NCI-H226 (cell line): ENCODE measurements at places on chromosomes 12 and 14.

GRCh38 chr14:21098076-21098891 lies at the start of gene ZNF219:
ZNF219 (minus strand) TSS chr14:21098655; CDS start chr14:21093591, 5,064 bp downstream.
- DNase-seq: peak; percentile 64

- peak; percentile 64 for DNase-seq
Measured at GRCh38 chr12:90024262-90024661, 315.6 kb upstream of the ATP2B1 start.

GRCh38 chr12:132395192-132395907 lies 66.0 kb upstream of the GALNT9 start:
- DNase-seq: no peak

GRCh38 chr12:129378496-129378895 lies 525.2 kb downstream of the GLT1D1 start:
- DNase-seq: no peak

GRCh38 chr12:97375310-97375709 lies 87.3 kb upstream of the RMST start:
- DNase-seq: no peak

DNA sequence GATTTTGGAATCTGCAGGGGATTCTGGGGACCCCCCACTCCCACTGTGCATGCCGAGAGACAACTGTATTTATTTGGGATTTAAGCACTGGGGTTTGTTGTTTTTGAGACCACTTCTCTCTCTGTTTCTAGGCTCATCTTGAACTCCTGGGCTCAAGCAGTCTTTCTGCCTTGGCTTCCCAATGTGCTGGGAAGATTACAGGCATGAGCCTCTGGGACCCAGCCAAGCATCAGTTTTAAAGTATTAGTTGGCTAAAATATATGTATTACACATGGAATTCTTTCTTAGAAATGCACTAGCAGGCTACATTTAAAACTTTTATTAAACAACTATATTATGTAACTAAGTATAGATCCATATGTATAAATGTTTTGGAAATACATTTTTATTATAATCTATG lies 78.3 kb downstream of the AEBP2 start:
- DNase-seq: no peak

DNA sequence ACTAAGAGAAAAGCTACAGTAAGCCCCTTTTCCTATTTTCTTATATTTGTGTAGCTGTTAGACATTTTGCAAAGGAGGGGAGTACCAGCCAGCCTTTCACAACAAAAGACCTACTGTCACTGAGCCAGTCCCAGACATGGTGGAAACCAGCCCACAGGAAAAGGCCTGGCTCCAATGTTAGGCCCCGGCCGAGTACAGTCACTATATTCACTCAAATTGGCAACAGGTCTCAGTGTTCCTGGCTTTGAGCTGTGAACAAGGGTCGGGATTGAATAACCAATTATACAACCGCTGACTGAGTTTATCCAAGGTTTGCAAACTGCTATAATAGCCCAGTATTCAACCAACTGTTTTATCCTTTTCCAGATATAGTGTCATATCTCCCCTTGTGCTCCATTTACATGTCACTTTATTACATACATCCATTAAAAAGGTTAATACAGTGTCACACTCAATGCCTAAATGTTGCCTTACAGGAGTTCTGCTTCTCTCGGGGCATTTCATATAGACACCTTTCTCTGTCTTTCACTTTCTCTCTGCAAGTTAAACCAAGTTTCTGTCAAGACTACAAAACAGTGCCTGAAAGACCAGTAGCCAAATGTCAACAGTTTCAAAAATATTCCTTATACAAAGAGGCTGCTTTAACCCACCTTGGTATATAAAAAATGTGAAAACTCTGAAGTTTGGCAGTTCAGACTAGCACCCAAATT lies 178.1 kb downstream of the SOX5 start:
- no peak for DNase-seq

DNA sequence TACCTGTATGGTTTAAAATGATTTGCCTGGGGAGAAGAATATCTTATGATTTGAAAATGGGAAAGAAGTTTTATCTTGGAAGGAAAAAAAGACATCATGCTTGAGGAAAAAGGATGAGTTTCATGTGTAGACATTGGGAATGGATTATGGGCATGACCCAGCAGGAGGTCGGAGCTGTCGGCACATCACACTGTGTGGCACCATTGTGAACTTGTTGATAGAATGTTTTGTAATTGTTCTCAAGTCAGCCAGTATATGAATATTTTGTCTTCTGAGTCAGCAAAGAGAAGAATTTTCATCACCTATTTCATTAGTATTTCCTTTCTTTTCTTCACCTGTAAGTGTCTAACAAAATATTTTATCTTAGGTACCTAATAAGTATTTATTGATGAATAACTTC lies 60.0 kb upstream of the HMGA2 start:
- no peak for DNase-seq

DNA sequence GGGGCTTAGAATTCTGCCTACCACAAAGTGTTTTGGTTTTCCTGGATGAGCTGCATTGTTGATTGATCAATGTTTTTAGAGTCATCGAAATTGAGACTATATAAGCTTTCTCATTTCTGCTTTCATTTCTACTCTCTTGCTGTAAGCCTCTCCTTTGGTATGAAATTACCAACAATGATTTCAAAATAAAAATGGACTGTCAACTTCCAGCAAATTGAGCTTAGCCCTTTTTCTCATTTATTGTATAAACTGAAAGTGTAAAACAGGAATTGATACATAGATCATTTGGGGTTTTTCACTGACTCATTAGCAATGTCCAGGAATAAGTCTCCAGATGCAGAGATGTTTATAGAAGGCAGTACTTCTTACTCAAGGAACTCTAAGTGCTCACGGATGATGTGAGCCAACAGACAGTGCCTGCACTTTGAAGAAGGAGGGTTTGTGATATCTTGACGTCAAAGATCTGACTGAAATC lies 20.0 kb upstream of the PCNX1 start:
- no peak for DNase-seq

- DNase-seq: peak; percentile 86
Measured at GRCh38 chr12:68406134-68406576, 74.0 kb upstream of the MDM1 start.

GRCh38 chr14:23041729-23042128 lies 283 bp upstream of the PSMB11 start:
- DNase-seq: no peak

DNA sequence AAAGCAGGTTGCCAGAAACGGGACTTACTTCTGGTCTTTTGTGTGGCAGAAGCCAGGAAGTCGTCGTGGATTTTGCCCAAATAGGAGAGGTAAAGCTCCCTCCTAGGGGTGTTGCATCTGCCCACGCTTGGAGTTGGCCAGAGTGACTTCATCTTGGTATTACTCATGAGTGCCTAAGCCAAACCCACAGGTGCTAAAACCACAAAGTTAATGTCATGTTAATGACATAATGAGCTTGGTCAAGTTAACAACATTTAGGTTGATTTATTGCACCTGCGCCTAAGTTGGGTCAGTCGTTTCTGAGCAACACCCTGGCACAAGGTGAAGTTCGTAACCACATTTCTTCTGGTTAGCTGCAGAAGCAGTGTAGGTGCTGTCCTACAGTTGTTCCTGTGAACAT lies 225.2 kb downstream of the FUT8 start:
- DNase-seq: no peak

DNA sequence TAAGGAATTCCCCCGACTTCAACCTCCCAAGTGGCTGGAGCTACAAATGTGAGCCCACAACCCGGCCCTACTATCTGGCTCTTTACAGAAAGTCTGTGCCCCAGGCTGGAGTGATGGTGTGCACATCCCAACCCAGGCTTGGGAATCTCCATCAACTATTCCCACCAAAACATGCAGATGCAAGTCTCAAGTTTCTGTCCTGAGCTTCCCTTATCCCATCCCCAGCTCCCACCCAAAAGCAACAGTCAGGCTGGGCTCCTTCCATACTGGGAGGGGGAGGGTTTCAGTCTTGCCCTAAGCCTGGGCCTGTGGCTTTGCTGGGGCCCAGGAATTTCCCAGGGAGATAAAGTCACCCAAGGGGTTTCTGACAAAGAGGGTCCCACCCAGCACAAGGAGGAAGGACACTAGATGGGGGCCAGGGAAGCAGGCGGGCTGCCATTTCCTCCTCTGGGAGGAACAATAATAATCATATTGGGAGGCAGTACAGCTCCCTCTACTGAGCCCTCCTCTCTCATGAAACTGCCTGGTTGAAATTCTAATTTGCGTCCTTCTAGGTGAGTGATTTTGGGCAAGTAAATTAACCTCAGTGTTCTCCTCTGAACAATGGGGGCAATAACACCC lies 8.0 kb downstream of the SLC8B1 start:
- no peak for DNase-seq

GRCh38 chr12:9064815-9065606 lies 50.7 kb downstream of the A2M start:
- no peak for DNase-seq

DNA sequence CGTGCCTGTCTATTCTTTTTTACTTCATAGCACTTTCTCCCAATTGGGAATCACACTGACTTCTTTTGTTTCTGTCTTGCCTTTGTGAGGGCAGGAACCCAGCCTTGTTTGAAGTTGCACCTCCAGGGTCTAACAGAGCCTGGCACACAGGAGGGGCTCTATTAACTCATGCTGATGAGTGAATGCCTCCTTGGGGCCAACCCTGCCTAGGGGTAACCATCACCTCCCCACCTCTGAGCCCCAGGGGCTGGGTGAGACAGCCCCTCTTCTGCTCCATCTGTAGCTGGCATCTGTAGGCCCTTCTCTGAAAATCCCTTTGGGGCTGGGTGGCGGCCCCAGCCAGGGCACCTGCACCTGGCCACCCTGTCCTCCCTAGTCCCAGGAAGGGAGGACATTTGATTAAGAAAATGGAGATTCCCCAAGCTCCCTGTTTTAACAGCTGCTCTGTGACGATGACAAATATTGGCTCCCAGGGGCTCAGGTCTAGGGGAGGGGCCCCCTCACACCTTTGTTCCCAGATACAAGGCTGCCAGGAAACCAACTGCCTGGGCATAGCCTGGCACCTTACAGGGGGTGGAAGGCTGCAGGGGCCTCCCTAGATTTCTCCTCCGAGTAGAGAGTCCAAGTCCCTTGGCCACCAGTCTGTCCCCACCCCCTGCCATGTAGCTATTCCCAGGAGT lies 11.8 kb downstream of the TAMALIN start:
- DNase-seq: no peak

DNA sequence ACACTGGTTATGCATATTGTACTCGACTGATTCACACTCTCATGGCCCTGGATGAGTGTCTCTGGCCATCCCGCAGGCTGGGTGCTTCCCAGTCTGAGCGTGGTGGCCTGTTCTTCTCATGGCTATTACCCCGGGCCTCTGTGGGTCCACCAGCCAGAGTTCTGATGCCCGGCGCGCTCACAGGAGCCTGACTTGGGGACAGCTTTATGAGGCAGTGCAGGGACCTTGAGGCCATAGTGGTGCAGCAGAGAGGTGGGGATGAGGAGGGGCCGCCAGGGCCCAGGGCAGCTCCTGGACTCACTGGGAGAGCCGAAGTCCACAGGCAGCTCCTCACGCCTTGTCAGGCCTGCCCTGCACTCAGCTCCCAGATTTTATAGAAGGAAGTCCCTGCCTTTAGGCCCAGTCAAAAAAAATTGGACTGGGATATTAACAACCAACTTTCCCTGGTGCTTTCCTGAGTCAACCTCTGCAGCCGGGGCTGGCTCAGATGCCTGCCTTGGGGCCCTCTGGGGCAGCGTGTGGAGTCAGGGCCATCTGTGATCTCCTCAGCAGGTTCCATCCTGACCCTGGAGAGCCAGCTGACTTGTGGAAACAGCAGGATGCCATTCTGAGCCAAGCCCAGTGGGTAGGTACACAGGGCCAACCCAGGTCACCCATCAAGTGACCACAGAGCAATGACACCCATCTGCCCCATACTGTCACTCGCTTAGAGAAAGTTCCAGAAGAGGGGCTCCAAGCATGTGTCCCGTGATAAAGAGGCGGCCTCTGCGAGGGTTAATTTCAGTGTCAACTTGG lies 89.4 kb upstream of the DIO3 start:
- no peak for DNase-seq

- peak; percentile 57 for DNase-seq
Measured at GRCh38 chr14:92783813-92784431, 10.2 kb upstream of the GOLGA5 start.

DNA sequence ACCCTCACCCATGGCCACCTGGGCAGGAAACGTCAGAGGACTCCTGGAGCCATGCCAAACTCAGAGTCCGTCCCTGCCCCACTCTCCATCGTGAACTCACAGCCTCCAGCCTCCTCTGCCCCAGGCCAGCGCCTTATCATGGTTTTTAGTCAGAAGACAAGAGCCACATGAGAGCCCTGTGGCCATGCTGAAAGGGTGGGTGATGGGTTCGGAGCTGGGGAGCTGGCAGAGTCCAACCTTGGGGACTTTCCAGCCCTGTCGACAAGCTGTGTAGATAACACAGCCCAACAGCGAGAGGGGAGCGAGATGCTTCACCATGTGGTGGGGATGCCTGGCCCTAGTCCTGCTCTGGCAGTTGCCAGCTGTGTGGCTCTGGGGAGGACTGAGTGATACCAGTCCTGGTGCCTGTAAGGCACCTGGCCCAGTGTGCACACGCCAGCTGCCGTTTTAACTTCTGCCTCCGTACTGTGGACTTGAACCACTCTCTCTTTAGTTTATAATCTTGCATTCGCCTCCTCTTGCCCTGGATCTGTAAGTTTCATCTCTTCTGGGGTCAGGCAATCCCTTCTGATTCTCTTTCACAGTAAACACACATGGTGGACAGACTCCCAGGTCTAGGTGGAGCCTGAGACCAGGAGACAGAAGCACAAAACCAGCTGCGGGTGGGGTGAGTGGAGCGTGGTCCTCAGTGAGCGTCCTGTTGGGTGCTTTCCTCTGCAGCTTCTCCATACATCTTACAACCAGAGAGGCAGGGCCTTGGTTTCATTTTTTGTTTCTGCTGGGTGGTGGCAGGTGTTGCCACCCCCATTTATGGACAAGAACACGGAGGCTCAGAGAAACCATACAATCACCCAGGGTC lies 55.3 kb downstream of the RIN3 start:
- DNase-seq: peak; percentile 2

- no peak for DNase-seq
Measured at GRCh38 chr12:24109381-24110039, 160.0 kb upstream of the SOX5 start.

DNA sequence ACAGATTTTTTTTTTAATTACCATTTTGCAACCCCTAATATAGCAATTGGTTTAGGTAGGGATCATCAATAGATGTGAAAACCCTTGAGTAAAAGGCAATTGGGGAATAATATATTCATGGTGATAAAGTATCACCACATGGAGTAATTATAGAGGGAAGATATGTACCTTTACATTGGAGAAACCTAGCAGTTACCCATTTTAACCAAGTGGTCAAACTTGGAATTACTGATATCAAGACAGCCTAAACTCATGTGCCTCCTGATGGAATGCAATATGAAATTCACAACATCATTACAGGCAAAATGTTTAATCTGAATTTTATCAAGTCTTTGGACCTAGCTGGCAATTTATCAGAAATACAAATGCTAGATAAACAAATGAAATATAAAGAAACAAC lies 6.7 kb upstream of the SLC10A1 start:
- DNase-seq: no peak

GRCh38 chr12:2691345-2692071 lies 103.3 kb upstream of the FKBP4 start:
- DNase-seq: no peak

DNA sequence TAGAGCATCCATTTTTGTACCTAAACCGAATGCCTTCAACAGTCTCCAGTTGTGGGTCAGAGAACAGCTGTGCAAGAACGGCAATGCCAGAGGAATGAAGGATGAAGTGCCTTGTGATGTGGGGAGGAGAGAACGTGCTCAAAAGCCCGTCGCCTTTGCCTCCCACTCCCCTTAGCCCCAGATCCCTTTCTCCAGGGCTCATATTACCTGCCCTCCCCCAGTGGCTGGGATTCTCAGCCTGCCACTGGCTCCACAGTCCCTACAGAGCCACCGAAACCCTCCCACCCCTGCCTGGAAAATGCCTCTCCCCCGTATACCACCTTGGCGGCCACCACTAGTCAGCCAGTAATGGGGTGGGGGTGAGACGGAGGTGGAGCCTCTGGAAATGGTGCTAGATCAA lies 158.5 kb downstream of the ZFP36L1 start:
- DNase-seq: no peak
